Activated CD4-positive, alpha-beta T cell treated with anti-CD3 and anti-CD28 coated beads for 24 hours (primary cell): ENCODE measurements at places on chromosomes 4 and X.

GRCh38 chr4:10023806-10024205 is 2.5 kb upstream of the SLC2A9 start:
- DNase-seq = no peak

- no peak for DNase-seq
These were observed 22.8 kb upstream of the PIN4 start for GRCh38 chrX:72158773-72159172.

DNA sequence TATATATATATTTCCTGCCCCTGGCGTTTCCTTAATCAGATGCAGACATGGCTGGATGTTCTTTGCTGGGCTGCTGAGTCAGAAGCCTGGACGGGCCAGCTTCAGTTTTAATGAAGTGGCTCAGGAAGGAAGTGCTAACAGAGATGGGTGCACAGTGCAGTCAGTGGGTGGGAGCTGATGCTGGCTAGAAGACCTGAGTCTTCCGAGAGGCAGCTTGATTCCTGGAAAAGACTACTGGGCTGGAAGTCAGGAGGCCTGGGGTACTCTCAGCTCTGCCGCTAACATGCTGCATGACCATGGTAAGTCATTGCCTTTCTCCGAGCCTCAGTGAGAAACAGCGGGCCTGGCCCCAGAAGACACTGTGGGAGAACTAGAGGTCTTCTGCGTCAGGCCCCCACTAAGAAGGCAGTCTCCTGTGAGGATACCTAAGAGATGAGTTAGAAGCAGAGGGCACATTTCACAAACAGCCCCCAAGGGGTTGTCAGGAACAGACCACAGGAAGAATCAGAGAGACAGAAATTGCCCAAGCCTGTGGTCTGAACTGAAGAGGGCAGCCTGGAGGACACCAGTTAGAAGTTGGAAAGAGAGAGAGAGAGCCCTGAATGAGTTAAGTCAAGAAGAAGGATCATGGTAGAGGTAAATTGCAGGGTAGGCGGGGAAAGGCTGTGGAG is 8.3 kb upstream of the CD40LG start:
- no peak for DNase-seq

DNA sequence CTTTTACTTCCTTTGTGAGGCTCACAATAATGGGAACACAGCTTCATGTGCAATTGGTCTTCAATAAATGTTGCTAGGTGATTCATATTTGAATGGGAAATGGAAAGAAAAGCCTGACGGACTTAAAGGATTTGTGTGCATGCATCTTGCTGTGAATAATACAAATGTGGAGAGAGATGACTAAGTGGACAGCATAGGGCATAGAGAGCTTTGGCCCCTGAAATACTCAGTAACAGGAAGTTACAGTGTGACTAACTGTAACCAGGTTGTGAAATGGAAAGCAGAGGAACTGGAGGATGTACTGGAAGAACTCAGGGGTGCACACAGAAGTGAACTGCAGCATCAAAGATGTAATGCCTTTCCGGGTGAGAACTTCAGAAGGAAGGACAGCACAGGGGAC is 206.7 kb downstream of the MGST2 start:
- no peak for DNase-seq

DNA sequence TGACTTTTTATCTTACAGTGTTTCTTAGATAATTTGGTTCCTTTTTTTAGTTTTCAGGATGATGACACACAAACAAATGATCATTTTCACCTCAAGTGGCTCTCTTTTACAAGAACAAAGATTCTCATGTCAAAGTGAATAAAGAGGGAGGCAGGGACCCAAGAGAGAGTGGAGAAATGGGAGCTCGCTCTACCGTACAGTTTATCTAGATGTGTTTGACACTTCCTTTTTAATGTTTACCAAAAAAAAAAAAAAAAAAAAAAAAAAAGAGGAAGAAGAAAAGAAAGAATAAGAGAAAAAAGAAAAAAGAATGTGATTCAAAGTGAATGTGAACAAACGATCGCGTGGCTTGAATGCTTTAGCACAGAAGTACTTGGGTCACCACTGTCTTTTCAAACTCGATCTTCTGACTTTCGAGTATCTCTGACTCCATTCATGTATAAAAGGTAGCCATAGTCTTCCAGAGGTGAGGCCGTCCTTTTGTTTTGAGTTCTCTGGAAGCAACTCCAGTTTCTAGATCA is 75.6 kb upstream of the GRXCR1 start:
- no peak for DNase-seq

- no peak for DNase-seq
These were observed 141.8 kb downstream of the SMIM20 start for GRCh38 chr4:26055855-26056254.

DNA sequence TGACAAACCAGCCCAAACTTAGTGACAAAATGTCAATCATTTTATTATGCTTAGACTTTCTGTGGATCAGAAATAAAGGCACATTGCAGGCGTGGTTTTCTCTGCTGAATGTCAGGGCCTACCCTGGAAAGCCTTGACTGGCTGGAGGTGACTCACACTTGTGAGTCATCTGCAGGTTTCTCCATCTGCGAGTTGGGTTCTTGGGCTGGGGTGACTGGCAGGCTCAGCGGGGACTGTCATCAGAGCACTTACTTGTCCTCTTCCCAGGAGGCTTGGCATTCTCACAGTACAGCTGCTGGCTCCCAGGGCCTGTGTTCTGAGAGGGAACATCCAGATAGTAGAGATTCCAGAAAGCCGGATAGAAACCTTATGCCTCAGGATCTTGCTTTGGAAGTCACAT is 153.8 kb upstream of the AGA start:
- DNase-seq = peak; percentile 7

- DNase-seq = no peak
These were observed 677 bp downstream of the PTPN13 start for GRCh38 chr4:86594559-86595425.

DNA sequence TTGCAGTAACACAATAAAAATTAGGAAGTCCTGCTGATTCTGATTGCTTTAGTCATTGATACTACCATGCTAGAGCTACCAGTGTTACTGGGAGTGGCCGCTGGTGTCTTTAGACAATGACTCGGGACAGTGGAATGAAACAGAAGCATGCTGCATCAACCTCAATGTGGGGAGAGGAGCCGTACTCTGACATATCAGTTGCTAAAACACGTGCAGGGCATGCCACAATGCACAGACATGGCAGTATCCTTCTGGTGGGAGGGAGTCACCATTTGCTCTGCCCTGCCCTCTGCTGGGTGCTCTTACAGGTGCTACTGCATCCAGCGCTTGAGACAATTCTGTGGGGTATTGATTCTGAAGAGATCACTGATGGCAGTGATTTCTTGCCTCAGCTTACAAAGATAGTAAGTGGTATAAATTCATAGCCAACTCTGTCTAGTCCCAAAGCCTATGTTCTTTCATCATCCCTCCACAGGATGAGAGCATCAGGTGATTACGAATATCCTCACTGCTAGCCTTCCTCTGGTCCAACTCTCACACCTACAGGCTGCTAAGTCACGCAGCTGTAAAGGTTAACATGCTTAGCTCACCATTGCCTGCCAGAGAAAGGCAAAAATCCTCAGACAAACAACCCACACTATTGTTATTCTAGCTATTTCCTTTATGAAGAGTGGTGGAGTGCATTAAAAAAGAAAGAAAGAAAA is 43.7 kb downstream of the NSG1 start:
- DNase-seq = peak; percentile 8

DNA sequence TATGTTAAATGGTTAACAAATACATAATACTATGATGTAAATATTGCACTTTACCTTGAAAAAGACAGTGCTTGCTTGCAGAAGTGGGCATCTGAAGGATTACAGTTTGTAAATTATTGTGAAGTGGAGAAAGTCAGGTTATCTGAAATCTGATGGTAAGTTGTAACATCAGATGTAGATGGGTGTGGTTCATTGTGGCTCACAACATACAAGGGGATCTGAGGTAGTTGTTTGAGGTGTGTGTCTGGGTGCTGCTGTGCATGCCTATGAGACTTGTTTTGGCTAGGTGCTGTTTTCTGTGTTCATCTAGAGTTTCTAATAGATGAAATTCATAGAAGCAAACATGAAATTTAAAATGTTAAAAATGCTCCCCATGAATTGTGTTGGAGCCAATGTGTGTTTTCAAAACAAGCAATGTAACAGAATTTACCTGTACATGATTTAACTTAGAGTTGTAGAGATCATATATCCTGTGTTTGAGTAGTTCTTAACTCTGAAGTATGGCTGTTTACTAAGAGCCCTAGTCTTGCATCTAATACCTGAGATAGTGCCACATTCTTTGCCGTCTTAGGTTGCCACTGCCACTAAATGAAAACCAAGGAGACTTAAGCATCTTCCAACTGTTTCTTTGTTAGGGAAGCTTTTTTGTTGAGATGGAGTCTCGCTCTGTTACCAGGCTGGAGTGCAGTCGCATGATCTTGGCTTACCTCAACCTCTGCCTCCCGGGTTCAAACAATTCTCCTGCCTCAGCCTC is 11.9 kb upstream of the NDUFC1 start:
- DNase-seq = no peak

GRCh38 chr4:98645527-98645926 is 12.9 kb downstream of the TSPAN5 start:
- no peak for DNase-seq

GRCh38 chrX:110914281-110914680 is 118.7 kb upstream of the CHRDL1 start:
- DNase-seq = no peak

- DNase-seq = no peak
These were observed 18.3 kb downstream of the NLGN3 start for GRCh38 chrX:71162981-71163380.

DNA sequence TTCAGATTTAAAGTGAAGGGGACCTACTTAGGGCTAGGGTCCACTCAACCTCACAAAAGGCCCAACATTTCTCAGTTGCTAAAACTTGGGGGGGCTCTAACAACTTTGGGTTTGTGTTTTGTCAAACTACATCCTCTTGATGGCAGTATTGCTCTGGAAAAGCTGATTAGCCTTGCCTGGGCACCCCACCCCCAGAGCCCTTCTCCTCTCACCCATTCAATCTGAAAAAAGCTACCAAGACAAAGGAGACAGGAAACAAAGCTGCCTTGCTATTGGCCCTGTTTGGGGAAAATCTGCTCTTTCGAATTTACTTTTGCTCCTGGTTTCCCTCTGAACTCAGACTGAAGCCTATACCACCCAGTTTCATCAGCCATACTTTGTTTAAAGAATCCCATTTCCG is 195.2 kb upstream of the STK26 start:
- DNase-seq = no peak

DNA sequence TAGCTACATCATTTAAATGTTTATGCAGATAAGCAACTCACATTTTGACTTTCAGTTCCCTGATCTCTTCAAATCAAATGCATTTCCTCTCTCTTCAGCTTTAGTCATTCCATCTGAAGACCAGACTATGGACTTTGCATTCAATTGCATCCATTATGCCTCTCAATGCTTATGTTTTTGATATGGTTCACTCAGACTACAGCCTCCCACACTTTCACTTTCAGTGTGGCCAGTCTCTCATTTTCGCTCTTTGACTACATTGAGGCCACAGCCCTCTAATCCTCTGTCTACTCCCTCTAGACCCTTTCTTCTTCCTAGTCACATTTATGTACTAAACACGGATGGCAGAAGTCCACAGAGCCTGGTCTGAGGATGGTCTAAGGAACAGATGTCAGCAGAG is 24.5 kb upstream of the VEGFC start:
- no peak for DNase-seq

GRCh38 chr4:157643257-157643656 is 422.7 kb downstream of the GRIA2 start:
- no peak for DNase-seq

DNA sequence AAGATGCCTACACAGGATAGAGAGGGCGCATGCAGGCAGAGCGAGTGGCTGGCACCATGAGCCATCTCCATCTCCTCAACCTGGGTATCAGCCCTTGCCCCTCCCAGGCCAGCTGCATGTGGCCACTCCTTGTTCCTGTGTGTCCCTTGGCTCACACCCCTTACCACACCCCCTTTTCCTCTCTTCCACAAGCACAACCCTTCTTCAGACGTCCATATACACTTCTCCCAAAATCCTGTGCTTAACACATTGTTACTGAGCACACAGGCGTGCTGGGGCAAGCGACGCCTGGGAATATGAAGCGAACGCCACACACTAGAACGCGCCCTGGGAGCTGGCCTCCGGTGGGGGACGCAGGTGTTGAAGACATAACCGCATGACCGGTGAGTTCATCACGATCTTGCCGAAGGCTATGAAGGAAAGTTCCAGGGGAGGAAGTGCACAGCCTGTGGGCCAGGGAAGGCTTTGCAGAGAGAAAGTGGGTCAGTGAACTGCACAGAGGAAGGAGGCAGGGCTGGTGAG is 19.1 kb upstream of the KIAA0232 start:
- no peak for DNase-seq

DNA sequence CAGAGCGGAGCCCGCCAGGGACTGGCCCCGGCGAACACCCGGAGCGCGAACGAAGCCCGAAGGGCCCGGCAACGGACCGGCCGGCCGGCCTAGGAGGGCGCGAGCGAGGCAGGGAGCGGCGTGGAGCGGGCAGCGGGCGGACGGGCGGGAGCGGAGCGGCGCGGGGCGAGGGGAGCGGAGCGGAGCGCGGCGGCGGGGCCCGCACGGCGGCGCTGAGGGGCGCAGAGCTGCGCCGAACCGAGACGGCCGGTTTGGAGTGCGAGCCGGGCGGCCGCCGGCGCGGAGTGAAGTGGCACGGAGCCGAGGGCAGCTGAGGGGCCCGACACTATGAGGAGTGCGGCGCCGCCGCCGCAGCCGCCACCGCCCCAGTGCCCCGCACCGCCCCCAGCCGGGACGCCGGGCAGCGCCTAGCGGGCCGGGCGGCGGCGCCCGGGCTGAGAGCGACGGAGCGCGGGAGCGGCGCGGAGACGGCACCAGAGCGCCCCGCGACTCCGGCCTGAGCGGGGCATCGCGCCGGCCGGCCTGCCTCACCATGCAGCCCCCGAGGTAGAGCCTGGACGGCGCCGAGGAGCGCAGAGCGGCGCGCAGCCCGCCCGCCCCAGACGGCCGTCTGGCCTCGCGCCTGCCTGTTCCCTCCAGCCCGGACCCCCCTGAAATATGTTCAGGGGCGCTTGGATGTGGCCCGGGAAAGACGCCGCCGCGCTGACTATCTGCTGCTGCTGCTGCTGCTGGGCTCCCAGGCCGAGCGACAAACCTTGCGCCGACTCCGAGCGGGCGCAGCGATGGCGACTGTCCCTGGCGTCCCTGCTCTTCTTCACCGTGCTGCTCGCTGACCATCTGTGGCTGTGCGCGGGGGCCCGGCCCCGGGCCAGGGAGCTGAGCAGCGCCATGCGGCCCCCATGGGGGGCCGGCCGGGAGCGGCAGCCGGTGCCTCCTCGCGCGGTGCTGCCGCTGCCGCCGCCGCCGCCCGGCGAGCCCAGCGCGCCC is 793 bp downstream of the NALF2 start:
- DNase-seq = no peak
